ENCODE measurements at places on chromosomes 1 and 21.

- DNase-seq = no peak
Observed at GRCh38 chr1:17108360-17108759, 10.9 kb downstream of the PADI2 start.

DNA sequence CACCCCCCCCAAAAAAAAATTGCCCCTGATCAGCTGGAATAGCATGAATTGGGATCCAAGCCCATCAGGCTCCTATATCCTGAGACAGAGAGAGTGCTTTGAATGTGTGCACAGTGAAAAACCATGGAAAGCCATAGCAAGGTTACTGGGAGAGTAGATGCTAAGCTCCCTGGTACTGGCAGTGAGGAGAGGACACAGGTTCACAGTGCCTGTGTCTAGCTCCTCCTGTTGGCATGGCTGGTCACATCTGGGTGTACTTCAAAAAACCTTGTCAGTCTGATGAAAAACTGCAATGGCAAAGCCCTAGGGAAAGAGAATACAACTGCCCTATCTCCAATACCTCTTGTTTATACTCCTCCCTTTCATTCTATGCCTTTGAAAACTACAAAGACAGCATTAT lies 12.9 kb downstream of the COPA start:
- DNase-seq = no peak

GRCh38 chr1:185495898-185496297 lies 178.9 kb upstream of the IVNS1ABP start:
- no peak for DNase-seq

- no peak for DNase-seq
Observed at GRCh38 chr21:36684957-36685714, 13.8 kb upstream of the SIM2 start.

DNA sequence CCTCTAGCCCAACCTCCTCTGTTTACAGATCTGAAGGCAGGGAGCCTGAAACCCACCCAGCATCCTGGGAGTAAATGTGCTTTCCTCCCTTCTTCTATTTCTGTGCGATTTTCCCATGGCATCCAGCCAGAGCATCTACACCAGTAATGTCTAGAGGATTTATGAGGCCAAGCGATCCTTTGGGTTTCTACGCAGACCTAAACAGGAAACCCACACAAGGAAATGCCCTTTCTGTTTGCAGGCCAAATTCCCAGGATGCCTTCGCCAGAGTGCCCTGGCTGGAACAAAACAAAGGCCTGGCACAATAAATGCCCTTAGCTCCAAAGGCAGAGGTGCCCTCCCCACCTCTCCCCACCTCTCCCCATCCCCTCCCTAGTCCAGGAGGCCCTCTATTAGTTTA lies 110.5 kb upstream of the CDC42BPA start:
- no peak for DNase-seq

DNA sequence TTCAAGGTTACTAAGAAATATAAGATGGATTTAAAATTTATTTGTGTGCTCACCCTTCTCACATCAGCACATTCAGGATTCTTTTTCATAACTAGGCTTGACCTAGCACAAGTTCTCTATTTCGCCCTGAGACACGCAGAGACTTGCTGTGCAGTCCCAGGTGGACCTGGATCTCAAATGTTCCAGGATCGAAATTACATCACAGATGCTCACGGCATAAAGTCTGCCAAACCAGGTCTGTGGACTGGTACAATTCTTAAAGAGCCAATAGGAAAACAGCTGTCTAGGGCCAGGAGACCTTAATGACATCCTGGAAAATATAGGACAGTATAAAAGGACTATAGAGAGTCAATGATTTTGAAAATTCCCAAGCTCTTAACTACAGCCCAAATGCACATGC lies 2.2 kb downstream of the PGBD5 start:
- DNase-seq = no peak

- no peak for DNase-seq
Observed at GRCh38 chr1:205950826-205951549, 7.7 kb upstream of the SLC26A9 start.

GRCh38 chr1:84031802-84032327 lies 32.9 kb upstream of the TTLL7 start:
- no peak for DNase-seq

DNA sequence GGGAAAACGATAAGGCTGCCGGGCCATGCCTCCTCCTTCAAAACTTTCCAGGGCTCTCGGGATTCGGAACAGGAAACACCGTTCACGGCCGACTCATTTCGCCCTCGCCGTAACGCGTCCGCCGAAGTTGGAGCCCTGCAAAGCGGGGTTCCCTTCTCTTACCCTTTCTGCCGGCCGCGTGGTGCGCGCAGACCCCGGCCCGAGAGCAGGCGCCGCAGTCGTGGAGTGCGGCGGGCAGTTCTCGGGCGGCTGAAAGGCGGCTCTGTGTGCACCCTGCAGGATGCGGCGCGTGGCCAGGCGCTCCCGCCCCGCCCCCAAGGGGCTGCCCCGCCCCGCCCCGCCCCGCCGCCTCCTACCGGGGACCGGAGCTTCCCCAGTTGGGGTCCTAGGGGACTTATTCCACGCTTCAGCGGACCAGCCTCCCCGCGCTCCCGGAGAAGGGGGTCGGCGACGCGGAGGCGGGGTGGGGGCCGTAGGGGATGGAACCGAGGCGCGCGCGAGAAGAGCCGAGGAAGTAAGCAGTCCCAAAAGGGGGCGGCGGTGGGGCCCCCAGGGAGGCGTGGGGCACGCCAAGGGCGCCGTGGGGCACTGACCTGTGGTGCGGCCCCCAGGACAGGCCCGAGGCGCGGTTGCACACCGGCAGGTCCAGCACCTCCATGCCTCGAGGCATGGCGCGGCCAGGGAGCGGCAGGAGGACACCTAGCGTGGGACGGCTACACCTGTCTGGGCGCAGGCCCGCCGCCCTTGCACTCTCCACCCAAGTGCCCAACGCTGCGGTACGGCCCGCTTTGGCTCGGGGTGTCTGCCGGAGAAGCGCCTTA lies at the start of gene MCOLN2:
TSS of gene MCOLN2 (minus strand) at position 268 of the 821 bp plus-strand sequence. CDS start at position 27, 241 bp downstream.
- DNase-seq = no peak

- DNase-seq = no peak
Observed at GRCh38 chr1:193973428-193973827, 787.0 kb upstream of the B3GALT2 start.

DNA sequence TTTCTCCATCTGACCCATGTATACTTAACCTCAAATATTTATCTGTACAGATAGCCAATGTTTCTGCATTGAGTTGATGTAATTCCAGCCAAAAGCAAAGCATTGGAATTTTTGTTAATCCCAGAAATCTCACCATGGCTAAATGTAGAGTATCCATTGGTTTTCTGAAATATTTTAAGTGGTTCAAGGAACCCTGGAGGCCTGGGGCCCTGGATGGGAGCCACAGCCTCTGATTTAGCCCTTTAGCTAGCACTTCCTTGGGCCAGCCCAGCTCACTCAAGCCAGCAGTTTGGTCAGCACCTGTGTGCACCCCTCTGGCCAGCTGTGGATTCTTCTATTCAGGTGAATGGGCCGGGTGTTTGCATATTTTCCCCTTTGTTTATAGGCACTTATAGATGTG lies 18.8 kb upstream of the EPS8L3 start:
- DNase-seq = no peak

- peak; percentile 29 for DNase-seq
Observed at GRCh38 chr1:225848030-225848955, 33.9 kb downstream of the TMEM63A start.

DNA sequence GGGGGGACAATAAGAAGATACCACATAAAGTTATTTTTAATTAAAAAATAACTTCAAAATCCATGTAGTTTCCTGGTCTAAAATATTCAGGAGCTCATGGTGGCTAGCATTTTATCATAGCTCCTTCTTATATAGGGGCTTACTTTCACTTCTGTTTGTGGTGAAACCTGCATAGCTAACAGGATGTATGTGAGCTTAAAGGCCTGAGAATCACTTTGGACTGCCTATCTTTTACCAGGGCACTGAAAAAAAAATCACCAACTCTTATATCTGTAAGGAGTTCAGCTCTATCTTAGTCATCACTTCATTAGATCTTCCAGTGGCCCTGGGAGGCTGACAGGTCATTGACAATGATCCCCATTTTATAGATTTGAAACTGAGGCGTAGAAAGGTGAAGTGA lies 21.3 kb downstream of the UROD start:
- no peak for DNase-seq

DNA sequence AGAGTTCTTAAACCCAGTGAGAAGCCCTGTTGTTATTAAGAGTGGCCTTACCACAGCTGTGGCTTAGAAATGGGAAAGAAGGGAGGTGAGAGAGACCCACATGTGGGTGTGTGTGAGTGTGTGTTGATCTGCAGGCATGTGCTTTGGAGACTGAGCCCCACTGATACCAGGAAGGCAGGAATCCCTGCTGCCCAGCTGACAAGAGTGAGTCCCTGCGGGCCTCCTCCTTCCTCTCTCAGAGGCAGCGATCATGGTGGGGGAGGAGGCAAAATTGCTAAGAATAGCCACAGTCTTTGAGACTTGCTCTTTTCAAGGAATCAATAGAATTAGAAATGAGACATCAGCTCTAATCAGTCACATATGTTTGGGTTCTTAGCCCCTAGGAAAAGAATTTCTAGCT lies 87.0 kb upstream of the WARS2 start:
- DNase-seq = no peak

GRCh38 chr1:195604287-195604686 lies 1004.0 kb downstream of the KCNT2 start:
- DNase-seq = no peak

GRCh38 chr21:45596704-45597318 lies 46.7 kb upstream of the PCBP3 start:
- DNase-seq = no peak

GRCh38 chr1:26254404-26254803 lies 20.4 kb downstream of the CEP85 start:
- DNase-seq = no peak

- DNase-seq = no peak
Observed at GRCh38 chr1:169486281-169487051, 722 bp upstream of the SLC19A2 start.

GRCh38 chr1:193558491-193559028 lies 372.1 kb upstream of the B3GALT2 start:
- peak; percentile 80 for DNase-seq

- no peak for DNase-seq
Observed at GRCh38 chr1:55064071-55064581, 24.8 kb downstream of the PCSK9 start.

- DNase-seq = no peak
Observed at GRCh38 chr1:11769274-11769673, 7.3 kb downstream of the C1orf167 start.

DNA sequence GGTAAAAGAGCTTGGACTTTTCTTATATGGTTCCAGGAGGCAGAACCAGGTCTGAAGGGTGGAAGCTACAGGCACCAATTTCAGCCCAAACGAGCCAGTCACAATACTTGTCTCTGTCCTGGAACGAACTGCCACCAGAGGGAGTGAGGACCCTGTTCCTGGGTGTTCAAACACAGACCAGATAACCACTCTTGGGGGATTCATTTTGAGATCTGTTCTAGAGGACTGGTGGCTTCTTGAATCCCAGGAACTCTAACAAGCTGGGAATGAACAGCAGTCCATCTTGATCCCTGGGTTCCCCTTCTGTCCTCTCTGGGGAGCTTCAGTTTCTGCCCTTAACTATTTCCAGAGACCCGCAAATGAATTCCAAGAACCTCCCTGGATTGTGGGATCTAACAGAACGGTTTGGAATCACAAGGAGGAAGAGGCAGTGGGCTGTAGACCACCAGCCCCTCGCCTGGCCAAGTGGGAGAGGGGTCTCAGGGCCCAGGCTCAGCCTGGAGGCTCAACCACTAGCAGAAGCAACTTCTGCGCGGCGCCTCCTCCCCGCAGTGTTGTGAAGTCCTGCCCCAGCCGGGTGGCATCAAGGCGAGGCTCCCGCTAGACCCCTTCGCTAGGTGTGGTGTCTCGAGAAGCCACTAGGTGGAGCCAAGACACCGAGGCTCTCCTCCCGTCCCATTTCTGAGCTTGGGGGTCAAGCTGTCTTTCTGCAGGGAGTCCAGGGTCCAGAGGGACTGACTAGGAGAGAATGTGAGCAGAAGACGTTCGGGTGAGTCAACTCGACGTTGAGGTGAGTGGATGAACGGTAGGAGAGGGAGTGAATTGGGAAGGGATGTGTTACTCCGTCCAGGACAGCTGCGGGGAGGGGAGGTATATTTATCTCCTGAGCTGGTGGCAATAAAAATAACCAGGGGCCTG lies 12.1 kb upstream of the NES start:
- no peak for DNase-seq
